Cardiac septum (tissue), 1 donor: ENCODE measurements at places on chromosomes 7 and 10. TPM values are rescaled to one million over a fixed set of nuclear protein-coding genes. Genes with fewer than 3 reads are reported as not detected.

Gene COA1
- 62.4 TPM for total RNA-seq

- DNase-seq, result no peak
These were observed 9.5 kb upstream of the TBX20 start for GRCh38 chr7:35263396-35263795.

Gene HYAL4
- 0.32 TPM for total RNA-seq

GRCh38 chr10:87551326-87551725 is 46.6 kb downstream of the MINPP1 start:
- DNase-seq, result no peak

- no peak for DNase-seq
These were observed 495.9 kb upstream of the POT1 start for GRCh38 chr7:125425506-125425905.

Gene CALHM3
- not detected for total RNA-seq

DNA sequence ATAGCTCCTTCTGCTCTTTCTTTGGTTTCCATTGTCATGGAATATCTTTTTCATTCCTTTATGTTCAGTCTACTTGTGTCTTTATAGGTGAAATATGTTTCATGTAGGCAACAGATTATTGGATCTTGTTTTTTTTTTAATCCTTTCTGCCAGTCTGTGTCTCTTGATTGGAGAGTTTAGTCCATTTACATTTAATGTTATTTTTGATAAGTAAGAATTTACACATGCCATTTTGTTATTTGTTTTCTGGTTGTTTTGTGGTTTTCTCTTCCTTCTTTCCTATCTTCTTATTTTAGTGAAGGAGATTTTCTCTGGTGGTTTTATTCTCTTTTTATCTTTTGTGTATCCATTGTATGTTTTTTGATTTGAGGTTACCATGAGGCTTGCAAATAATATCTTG is 52.5 kb upstream of the TAS2R16 start:
- no peak for DNase-seq

DNA sequence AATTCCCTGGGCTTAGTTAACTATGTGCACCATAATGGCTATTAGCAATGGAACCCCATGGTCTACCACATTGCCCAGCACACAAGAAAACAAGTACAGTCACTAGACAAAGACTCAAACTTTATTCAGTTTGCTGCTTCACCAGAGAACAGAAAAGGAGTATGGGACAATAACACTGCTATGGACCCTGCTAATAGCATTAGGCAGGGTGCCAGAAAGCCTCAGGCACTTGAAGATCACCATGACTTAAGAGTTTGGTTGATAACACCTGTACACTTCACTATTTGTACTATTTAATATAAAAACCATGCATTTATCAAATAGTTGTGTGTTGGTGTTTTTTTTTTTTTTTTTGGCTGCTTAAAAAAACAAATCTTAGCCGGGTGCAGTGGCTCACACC is 159.6 kb downstream of the KMT2E start:
- DNase-seq, result no peak

GRCh38 chr10:26706206-26706605 is 8.7 kb downstream of the PDSS1 start:
- DNase-seq, result no peak

GRCh38 chr10:51709324-51709972 is 10.1 kb upstream of the CSTF2T start:
- DNase-seq, result no peak

DNA sequence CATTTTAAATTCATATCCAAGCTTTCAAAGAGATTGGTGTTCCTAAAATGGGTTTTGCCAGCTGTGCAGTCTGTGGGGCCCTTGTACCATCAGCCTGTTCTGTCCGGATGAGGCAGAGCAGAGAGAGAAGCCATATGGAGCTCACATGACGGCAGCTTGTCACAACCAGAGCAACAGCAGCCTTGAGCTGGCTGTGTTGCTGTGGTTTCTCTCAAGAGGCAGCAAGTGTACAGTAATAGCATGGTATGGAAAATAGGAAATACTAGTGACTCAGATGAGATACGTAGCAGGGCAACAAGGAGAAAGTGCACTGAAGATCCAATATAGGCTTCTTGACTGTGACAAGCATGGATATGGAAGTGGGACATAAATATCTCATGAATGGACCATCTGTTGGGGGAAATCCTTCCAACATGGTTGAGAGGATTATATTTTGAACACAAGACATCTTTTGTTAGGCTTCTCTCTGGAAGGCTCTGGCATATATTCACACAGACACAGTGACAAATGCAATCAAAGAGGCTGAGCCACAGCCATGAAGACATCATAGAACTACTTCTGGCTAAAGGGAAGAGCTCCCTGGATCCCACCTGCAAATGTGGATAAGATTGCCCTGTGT is 251.0 kb upstream of the TAC1 start:
- no peak for DNase-seq

- peak; percentile 83 for DNase-seq
These were observed 27.4 kb upstream of the ABLIM1 start for GRCh38 chr10:114685456-114685855.

Gene UPK3B
- total RNA-seq, result 0.38 TPM

- no peak for DNase-seq
These were observed 3.0 kb upstream of the CCDC136 start for GRCh38 chr7:128788446-128789412.

- DNase-seq, result peak; percentile 74
These were observed 205.0 kb downstream of the DIP2C start for GRCh38 chr10:484441-484924.

DNA sequence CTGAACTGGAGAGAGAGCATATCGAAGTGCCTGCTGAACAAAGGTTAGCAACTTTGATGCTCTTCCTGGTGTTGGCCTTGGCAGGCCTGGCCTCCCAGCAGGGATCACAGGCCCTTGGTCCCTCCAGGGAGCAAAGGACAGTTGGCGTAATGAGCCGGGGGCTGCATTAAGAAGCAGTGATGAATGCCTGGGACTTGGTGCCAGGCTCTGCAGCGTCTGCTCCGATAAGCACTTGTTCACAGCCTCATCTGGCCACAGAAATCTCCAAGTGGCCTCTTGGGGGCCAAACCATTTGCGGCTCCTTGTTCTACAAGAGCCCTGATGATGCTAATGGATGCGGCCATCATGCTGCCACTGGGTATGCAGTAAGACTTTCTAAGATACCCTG is 31.8 kb downstream of the CRHR2 start:
- DNase-seq, result no peak

DNA sequence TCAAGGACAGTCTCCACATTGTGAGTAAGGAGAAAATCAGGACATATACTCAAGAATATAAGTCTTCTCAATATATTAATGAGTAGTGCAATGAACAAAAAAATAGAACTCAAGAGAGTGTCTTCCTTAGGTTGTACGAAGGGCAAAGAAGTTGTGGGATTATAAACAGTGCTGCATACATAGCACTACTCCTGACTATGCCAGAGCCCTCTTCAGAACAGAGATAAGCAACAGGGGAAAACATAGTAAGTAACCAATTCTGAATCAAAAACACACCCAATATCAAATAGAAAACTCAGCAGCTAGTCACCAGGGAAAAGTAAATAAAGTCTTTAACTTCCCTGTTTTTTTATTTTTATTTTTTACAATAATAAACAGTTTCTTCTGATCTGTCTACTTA is 10.6 kb downstream of the ARHGAP21 start:
- no peak for DNase-seq

GRCh38 chr10:49559476-49559875 is 20.6 kb upstream of the ERCC6 start:
- no peak for DNase-seq

GRCh38 chr7:85004402-85004801 is 182.5 kb downstream of the SEMA3D start:
- DNase-seq, result no peak

Gene ITIH2
- total RNA-seq, result not detected

- no peak for DNase-seq
These were observed 134.9 kb upstream of the RSU1 start for GRCh38 chr10:16952080-16952479.

DNA sequence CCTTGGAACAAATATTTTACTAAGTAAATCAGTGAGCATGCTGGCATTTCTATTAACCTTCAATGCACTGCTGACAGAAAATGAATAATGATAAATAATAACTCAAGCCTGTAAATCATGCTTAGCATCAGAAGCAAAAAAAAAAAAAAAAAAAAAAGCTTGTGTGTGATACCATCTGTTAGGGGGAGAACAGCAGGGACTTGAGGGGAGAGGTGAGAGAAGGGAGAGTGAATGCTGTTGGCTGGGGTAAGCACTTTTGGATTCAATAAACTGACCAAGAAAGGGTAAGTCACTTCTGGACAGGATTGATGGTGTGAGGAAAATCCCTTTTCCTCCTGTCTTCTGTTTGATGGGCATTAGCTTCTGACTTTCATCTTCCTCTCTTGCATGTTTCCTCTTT is 996.4 kb downstream of the KCNMA1 start:
- DNase-seq, result no peak

Gene LIPM
- total RNA-seq, result not detected

DNA sequence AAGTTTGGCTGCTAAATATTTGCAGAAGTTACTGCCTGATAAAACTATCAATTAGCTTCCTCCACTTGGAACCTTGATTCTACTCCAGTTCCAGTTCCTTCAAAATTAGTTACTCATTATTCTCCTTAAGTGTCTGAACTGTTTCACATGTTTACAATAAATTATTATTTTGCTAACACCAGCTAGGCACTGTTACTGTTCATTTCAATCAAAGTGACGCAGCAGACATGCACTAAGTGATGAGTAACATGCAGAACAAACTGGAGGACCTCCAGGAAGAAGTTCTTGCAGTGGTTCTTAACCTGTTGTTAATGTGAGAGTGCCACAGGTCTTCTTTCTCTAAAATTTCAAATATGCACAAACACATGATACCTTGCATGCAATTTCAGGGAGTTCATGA is 491.8 kb upstream of the SEMA3A start:
- DNase-seq, result no peak

DNA sequence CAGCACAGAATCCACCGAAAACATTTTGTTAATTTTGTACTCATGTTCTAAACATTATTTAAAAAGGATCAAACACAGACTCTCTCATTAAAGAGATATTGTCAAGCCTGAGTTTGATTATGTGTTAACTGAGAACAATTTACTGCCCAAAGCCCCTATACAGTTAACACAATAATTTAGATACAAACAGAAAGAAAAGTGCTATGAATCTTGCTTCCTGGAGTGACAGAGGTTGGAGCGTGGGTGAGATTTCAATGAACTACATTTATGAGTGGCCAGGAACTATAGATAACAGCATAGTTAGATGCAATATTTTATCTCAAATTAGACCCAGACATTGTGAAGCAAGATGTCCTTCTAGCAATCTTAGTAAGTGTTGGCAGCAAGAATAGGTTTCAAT is 448.9 kb upstream of the ETV1 start:
- DNase-seq, result no peak

Gene PNLIPRP3
- not detected for total RNA-seq

Gene CFTR
- 0.19 TPM for total RNA-seq

DNA sequence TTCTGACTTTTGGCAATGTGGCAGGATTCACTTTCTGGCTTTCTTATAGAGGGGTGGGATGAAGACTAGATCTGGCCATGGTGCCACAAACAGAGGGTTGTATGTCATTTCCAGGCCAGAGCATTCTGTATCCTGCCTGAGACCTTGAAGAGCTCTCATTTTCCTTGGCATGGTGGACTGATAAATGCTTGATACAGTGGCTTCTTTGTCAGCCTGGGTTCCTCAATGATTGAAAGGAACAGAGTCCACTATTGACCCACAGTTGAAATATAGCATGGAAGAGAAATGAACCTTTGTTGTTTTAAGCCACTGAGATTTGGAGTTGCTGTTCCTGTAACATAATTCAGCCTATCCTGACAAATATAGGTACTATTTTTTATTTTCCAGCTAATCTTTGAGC is 462.7 kb downstream of the SUGCT start:
- DNase-seq, result no peak

Gene SPACDR
- 1.1 TPM for total RNA-seq

GRCh38 chr7:130921391-130922180 is 187.6 kb upstream of the KLF14 start:
- no peak for DNase-seq

GRCh38 chr10:5611899-5612680 is 54.3 kb downstream of the ASB13 start:
- DNase-seq, result no peak

DNA sequence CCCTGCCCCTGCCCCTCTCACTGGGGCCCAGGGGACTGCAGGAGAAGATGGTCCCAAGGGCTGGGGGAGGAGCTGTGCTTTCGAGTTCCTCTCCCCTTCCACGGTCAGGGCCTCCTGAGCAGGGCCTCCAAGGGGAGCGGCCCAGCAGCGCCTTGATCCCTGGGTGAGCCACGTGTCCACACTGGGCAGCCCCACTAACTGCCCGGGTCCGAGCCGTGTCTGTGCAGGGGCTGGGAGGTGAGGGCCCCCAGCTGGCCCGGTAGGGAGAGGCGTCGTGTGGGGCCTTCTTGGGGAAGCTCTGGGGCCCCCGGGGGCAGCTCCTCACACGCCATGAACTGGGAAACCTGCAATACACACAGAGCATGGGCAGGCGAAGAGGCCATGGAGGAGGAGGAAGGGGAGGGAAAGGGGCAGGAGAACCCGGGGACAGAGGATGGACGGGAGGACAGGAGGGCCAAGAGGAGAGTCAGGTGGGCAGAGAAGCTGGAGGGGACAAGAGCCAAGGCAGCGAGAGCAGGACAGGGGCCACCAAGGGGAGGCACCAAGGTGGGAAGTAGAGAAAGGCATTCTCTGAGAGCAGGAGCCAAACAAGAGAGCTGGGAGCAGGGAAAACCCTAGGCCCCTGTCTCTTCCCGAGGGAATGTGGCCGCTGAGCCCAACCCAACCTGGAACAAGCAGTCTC is 32.8 kb downstream of the KCNH2 start:
- DNase-seq, result peak; percentile 46

Gene CFAP58
- 2.7 TPM for total RNA-seq

Gene TEX36
- not detected for total RNA-seq

DNA sequence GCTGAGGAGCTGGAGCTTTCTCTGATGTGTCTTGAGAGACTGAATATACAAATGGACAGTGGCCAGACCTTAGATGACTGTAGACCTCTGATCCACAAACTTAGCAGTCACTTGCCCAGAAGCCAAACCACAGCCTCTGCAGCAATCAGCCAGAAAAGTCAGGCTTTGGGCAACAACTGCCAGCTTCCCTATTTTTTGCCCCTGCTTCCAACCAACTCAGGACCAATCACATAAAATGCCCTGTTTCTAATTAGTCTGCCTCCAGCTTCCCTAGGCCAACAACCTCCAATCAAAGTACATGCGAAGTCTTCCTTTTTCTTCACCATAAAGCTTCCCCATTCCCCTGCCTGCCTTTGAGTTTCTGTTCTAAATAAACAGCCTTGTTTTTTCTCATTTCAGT is 37.8 kb upstream of the CACUL1 start:
- peak; percentile 73 for DNase-seq
